ENCODE measurements at places on chromosomes 5 and 9.

DNA sequence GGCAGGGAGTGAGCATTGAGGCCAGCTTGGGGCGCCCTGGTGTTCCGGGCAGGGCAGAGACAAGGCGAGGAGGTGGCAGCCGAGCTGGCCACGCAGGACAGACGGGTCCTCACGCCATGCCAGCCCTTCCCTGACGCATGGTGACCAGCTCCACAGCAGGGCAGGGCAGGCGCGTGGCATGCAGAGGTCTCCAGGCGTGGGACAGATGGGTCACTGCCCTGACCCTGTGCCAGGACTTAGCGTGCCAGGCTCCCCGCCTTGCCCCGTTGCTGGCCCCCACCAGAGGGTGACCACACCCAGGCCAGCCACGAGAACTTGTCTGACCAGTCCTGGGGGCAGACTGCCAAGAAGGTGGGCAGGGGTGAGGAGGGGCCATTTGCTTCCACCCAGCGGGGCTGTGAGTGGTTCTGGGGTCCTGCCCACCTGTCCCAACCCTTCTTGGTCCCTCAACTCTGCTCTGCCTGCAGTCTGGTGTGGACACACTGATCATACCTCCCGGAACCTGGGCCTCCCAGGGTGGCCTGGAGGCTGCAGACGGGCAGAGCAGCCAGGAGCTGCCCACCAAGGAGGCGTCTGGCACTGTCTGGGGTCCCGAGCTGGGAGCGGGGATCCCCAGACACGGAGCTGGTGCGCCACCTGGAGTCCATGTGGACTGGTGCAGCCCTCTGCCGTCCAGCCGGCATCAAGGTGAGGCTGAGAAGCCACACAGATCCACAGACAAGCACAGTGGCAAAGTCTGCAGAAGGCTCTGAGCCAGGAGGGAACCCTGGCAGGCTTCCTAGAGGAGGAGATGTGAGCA is at the start of gene RNF224:
TSS of gene RNF224 (plus strand) at position 449 of the 799 bp plus-strand sequence. CDS start 834 bp downstream, outside the sequence.
- peak; percentile 98 for DNase-seq

GRCh38 chr5:178486239-178486641 is 104.0 kb downstream of the COL23A1 start:
- DNase-seq = no peak

GRCh38 chr9:97840521-97840920 is 12.5 kb upstream of the FOXE1 start:
- no peak for DNase-seq

GRCh38 chr5:136073714-136074529 is 45.1 kb downstream of the TGFBI start:
- DNase-seq = no peak

DNA sequence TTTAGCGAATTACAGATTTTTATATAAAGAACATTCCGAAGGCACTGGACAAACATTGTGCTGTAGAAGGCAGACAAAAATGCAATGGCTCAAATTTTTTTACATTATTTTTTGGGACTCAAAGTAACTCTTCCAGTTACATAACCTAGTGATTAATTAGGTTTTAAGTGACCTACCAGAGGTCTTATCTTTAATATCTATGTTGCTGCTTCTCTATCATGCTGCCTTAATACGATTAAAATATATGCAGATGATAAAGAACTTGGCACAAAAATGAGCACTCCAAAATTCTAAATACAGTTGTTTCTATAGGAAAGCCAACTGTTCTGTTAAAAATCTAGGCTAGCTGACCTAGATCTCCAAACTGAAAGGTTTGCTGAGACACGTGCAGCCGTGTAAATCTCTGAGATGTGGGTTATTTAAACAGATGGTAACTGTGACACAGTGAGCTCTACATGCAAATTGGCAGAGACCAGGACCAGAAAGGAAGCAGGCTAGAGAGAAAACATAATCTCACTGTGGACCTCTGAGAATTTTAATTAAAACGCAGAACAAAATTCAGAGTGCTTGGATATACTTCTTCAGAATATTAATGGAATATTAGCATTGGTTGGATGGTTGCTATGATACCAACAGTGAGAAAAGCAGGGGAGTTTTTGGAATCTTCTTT is 56.2 kb downstream of the CAMK4 start:
- no peak for DNase-seq

GRCh38 chr9:110330484-110331105 is 7.1 kb downstream of the TXNDC8 start:
- no peak for DNase-seq

DNA sequence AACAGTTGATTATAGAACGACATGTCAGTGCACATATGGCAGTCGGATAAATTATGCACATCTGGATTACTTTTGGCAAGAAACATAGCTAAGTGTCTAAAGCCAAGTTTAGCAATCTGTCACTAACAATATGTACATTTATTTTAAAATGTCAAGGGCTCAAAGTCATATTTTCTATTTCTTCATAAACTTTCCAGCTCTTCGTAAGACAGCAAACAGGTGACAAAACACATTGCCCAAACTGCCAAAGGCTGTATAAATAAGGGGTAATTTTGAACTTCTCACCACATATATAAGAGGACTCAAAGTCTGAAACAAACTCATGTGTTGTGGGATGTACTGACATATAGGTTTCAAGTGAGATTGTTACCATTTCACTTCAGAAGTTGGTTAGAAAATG is 237.2 kb downstream of the ARL15 start:
- DNase-seq = no peak

Data from D721Med (cell line).